ENCODE measurements at places on chromosomes 3 and 15.

DNA sequence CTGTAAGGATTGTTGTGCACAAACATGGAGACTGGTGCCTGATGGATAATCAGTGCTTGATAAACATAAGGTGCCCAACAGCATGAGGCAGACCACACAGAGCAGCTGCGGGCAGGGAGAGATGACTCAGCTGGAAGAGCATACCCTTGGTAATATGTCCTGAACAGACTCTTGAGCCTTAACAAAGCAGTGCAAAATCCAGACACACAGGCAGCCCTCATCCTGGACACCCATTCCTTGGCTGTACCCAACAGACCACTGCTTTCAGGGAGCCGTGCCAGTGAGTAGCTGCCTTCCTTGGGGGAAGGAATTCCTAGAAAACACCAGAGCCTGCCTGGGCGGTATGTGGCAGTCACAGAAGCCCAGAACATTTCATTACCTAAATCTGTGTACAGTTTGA lies 156.2 kb downstream of the CLSTN2 start:
- DNase-seq = no peak

GRCh38 chr15:74608786-74609185 lies 6.8 kb upstream of the CLK3 start:
- no peak for DNase-seq

DNA sequence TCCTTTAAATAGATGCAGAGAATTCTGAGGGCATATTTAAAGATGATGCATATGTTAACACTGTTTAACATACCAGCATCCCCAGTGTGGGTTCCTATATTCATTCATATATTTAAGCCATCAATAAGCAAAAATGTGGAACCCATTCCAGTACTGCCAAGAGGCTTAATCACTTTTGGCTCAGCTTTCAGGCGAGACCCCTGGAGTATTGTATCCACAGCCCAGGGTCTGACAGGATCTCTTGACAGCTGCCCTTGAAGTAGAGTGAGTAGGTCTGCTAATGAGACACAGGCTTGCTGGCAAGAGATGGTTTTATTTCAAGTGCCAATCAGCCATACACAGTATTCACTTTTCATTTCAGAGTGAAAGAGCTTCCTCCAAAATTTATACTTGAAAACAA lies 367.3 kb downstream of the OCA2 start:
- no peak for DNase-seq

- peak; percentile 19 for DNase-seq
Measured at GRCh38 chr3:16290007-16290826, 25.2 kb downstream of the OXNAD1 start.

DNA sequence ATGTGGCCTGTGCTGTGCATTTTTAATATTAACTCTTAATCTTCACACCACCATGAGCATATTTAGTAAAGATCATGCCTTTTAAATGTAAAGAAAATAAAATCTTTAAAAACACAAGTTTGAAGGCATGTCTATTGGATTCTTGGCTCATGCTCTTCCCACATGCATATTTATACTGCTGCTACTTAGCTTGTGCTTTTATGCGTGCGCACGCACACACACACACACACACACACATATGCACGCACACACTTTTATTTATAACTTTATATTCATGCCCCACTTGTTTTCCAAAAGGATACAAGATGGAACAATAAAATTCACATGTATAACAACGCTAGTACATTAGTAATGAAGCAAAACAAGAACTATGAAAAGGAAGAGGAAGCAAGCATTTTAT lies 36.1 kb upstream of the ZPLD1 start:
- DNase-seq = no peak

DNA sequence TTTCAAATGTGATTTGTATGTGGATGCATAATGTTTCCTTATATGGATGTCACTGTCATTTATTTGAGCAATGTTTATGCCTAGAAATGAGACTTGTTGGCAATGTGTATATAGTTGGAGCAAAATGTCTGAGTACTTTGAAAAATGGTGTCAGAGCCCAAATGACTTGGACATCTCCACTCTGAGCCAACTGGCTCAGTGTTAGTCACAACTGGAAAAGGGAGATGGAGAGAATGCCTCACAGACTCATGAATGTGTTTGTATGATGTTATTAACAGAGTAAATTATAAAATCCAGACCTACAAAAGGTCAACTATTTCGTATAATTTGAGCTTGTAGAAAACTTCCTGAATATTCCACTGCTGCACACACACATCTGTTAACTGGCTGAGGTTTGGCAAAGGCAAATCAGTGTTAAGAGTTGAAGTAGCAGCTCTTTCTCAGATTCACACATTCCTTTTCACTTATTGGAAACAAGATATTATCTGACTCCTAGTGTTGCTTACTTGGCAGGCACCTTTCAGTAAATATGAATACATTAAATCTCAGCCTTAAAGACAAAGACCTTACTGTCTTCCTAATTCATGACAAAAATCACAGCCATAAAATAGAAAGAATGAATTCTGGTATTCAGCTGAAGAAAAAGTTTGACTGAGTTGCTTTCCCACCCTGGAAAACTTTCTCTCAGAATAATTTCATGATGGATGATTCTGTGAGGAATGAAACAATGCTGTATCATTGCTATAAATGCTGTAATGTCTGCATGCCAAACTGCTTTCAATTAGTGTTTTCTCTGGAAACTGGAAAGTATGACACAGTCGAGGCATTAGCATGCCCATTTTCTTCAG lies 27.0 kb downstream of the ADIPOQ start:
- DNase-seq = no peak

GRCh38 chr3:149589332-149589731 lies 68.5 kb downstream of the WWTR1 start:
- DNase-seq = no peak
